ENCODE measurements at places on chromosomes 1 and 21. TPM values are rescaled to one million over a fixed set of nuclear protein-coding genes. Genes with fewer than 3 reads are reported as not detected.
A peak's percentile ranks its signal among the peaks of the same experiment; 100 is the strongest.

DNA sequence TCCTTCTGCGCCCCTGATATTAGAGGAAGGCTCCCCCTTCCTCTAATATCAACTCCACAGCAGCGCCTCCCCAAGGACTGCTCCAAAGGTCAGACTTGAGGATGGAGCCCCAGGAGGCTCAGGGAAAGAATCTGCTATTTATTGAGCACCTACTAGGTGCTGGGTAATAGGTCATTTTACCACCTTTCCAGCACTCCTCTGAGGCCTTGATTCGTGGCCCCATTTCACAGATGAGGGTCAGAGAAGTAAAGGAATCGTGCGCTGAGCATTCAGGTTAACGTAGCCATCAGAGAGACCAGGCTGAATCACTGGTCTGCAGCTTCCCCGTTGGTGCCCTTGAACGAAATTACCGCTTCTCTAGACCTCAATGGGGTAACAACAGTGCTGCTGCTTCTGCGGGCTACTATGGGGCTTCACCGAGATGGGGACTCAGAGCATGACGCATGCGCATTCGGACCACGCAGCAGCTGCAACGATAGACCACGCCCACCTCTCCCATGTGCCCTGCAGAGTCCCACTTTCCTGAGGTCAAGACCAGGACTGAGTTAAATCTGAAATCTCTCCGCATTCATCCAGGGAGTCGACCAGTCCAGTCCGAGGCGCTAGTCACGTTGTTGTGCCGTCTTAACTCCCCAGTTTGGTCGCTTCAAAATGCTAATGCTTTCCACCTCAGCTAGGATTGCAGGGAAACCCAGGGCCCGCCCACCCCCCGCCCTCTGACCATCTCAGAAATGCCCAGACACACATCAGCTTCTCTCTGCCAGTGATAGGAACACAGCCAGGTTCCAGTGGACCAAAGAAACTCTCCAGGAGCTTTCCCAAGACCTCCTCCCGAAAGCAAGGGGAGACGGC, 12.9 kb downstream of the CAMK2N1 start:
- peak; percentile 53 for DNase-seq

Gene CTPS1
- 70.1 TPM for total RNA-seq

Gene PADI3
- total RNA-seq, result not detected

DNA sequence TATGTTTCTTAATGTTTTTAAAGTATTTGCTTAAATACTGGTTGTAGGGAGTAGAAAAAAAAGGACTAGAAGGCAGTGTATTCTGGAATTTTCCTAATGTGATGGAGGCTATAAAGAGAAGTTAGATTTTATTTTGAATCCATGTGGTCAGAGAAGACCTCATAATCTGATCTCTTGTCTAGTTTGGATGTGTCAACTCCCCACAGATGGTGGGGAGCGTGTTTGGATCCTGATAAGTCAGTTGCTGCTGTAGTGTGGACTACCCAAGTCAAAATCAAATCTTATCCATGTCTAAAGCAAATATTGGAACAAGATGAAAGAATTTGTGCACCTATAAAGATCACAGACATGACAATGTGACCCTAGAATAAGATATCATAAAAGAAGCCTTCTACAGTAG, 918.0 kb downstream of the LTN1 start:
- DNase-seq, result no peak

- no peak for DNase-seq
Measured at GRCh38 chr1:72946903-72947499, 664.7 kb upstream of the NEGR1 start.

DNA sequence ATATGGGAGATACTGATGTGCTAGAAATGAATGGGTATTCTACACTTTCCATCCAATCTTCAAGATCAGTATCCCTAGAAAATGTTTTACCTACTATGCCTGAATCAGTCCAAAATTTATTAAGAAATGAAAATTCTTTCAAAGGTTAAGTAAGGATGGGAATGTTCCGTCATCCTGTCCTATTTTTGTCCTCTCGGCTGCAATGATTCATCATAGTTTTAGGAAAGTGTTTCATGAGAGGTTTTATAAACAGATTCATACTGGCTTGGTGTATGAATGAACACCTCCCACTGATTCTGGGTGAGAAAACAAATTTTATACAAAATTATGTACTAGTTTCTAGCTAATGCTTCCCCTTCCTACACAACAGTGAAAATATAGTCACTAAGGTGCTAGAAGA, 504.6 kb upstream of the NR5A2 start:
- no peak for DNase-seq

Gene USP21
- 4.1 TPM for total RNA-seq

DNA sequence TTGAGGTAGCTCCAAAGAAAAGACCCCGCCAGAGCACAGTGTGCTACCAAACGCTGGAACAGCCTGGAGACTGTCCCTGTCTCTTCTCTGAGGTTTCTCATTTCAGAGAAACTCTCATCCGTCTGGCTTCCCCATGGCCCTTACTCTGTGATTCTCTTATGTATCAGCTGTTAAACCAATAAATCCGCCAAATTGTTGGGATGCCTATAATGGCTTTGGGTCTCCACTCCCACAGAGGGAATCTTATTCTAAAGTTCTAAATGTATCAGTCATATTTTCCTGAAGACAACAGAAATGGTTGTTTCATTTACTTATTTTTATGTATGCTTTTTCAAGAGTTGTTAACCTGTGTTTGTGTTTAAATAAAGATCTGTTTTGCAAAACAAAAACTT, 4.0 kb downstream of the ERG start:
- DNase-seq, result no peak

GRCh38 chr1:33305816-33306652, 14.9 kb downstream of the A3GALT2 start:
- DNase-seq, result no peak

Gene GUCA2A
- total RNA-seq, result not detected

Gene OR6N1
- total RNA-seq, result not detected

DNA sequence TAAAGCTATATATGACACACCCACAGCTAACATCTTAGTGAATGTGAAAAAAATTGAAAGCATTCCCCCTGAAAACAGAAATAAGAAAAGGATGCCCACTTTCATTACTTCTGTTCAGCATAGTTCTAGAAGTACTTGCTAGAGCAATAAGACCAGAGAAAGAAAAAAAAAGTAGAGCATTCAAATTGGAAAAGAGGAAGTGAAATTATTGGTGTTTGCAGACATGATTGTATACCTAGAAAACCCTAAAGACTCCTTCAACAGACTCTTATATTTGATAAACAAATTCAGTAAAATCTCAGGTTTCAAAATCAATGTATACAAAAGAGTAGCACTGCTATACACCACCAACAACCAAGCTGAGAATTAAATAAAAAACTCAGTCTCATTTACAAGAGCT, 1461.0 kb downstream of the AMY1C start:
- DNase-seq, result no peak

GRCh38 chr21:21436012-21436534, 437.9 kb downstream of the NCAM2 start:
- DNase-seq, result no peak

Gene AJAP1
- 0.97 TPM for total RNA-seq

DNA sequence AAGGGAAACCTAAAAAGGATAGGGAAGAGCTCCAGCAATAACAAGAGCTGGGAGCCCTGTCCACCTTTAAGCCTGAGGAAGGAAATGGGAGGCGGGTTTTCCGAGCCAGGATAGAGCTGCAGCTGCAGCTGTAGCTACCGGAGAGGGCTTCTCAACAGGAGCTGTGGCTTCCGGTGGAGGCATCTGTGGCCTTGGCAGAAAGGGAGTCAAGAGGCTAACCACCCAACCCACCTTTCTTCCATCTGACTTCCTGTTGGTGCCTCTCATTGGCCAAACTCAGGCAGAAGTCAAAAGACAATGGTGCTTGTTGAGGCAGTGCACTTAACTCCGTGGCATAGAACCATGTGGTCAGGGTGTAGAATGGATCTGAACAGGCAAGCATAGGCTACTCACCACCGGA, 313.1 kb upstream of the DAB1 start:
- DNase-seq, result no peak

Gene SPRR1B
- total RNA-seq, result not detected
